Anterior cingulate cortex (tissue), 58 donors: ENCODE measurements at places on chromosomes 6 and 20.

GRCh38 chr6:9412951-9413559, 977.7 kb upstream of the SLC35B3 start:
- DNase-seq = no peak

DNA sequence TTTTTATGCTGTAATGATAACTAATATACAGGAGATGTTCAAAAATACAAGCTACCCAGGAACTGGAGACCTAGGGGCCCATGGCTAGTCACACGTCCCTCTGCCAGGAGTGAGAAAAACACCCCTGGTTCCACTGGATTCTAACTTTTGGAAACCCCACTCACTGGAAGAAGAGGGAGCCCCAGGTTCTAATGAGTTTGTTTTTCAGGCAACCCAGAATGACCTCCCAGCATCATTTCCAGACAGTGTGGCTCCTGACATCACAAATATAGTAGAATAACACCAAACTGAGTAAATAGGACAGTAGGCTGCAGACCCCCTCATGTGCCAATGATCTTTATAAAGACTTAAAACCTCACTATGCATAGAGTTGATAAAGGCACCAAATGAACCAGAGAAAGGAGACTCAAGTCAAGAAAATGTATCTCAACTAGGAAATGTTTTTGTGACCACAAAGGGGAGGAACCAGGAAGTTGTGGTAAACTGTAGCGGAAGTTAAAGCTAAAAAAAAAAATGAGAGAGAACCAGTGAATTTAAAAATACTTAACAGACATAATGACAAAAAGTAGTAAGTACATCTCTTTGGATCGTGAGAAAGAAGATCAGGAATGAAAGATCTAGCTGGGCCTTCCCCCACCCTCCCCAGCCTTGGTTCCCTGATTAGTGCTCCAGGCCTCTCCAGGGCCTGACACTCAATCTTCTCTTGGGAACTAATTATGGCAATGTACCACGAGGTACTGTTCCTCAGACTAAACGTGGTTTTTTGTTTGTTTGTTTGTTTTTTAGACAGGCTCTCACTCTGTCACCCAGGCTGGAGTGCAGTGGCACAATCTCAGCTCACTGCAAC, 19.8 kb downstream of the HLA-E start:
- DNase-seq = no peak

DNA sequence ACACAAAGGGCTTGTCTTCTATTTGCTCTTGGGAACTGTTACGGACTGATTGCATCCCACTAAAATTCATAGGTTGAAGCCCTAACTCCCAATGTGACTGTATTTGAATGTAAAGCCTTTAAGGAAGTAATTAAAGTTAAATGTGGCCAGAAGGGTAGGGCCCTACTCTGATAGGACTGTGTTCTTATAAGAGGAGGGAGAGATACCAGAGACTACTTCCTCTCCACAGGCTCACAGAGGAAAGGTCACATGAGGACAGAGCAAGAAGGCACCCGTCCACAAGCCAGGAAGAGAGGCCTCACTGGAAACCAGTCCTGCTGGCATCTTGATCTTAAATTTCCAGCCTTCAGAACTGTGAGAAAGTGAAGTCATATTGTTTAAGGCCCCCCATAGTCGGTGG, 211.9 kb downstream of the CDH26 start:
- no peak for DNase-seq

DNA sequence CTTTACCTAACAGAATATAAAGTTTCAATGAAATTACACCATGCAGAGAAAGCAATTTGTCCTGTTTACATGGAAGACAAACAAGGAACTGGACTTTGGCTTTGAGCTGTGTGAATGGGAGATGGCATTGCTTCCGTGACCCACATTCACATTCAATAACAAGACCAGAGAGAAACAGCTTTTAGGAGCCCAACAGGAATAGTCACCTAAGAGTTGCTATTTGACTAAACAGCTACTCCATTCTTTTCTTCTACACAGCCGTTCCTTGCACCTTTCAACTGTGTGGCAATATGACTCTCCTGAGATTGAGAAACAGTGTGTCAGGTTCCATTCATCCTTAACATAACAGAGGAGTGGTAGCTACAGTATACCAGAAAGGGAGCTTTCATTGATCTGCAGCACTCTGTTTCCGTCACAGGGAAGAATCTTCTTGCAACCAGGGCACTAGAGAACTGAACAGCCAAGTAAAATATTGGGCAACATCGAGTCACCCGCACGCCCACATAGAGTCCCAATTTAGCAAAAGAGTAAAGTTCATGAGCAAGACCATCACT, 355.1 kb downstream of the HAO1 start:
- no peak for DNase-seq

DNA sequence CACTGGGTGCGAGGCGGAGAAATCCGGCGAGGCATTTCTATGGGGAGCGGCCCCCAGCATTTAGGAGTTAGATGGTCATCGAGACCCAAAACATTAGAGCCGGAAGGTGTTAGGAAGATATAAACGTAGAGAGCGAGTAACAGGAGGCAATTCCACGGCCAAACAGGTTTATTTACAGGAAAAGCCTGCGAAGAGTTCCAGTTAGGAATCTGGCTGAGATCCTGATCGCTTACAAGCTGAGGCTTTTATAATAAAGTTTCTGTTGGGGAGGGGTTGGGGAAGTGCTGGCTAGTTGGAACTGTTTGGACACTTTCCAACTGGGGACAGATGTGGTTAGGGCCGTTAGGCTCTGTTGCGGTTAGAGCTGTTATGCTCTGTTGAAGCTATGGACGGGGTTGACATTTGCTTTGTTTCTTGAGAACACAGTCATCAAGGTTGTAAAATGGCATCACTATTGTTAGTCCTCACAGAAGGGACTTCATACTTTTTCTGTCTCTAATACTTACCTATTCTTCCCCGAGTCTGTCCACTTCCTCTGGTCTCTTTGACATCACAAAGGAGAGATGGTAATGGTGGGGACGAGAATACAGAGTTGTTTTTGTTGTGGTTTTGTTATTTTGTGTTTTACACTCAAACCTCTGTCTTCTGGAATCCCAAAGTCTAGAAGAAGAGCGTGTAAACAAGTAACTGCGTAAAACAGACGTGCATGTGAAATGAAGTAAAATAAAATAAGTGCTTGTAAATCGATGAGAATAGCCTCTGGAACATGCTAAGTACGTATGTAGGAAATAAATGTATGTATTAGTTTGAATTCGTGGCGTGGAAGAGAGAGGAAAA, 554 bp upstream of the ZSCAN31 start:
- no peak for DNase-seq

- no peak for DNase-seq
Observed at GRCh38 chr20:46172455-46172854, 54.3 kb downstream of the CD40 start.
